ENCODE measurements at places on chromosomes 5 and 9.

DNA sequence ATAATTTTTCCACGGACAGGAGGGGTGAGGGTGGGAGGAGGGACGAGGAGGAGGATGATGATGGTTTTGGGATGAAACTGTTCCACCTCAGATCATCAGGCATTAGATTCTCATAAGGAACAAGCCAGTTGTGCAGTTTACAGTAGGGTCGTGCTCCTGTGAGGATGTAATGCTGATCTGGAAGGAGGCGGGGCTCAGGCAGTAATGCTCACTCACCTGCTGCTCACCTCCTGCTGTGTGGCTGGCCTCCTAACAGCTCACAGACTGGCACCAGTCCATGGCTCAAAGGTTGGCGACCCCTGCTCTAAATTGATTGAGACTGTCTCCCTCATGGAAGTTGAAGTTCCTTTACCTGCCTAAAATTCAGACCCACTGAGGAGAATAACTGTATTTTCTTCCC, 33.2 kb downstream of the ANKRA2 start:
- no peak for DNase-seq

DNA sequence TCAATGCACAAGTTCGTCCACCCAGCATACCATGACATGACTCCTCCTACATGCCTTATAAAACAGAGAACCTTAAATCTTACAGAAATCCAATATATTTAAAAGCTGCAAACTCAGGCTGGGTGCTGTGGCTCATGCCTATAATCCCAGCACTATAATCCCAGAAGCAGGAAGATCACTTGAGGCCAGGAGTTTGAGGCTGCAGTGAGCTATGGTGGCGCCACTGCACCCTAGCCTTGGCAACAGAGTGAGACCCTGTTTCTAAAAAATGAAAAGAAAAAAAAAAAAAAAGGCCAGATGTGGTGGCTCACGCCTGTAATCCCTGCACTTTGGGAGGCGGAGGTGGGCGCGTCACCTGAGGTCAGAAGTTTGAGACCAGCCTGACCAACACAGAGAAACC, 68.7 kb downstream of the MTMR12 start:
- DNase-seq = no peak

DNA sequence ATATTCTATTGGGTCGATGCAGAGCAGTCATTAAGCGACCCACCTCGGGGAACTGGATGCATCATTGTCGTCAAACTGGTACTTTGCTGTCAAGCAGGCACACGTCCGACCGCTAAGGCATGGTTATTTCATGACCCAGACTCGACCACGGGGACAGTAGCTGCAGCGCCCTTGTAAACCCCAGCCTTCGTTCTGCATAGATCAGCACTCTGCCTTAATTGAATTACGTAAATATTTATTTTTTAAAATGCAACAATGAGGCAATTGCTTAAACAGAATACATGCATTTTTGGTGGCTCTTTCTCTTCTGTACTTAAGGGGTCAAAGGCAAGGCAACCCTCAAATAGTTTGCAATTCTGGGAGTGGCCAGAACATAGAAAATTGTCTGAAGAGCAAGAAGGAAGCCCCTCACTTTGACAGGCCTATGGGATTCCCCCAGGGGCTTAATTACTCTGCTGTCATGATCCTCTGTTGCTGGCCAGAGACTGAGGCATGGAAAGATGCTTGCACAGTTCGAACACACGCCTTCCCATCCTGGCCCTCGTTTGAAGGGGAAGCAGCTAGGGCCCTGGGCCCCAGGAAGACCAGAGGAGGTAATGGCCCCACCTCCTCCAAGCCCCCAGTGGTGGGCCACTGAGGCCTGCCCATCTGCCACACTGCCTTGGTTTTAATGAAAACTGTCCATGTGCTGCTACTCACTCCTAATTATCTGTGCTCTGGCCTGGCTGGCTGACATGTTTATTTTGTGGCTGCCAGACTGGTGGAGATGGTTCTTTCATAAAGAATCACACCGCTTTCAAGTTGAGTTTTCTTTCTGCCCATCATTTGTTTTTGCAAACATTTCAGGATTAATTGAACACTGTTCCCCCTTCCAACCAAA, 169.7 kb upstream of the MAST4 start:
- no peak for DNase-seq

GRCh38 chr5:107621089-107621488, 49.6 kb downstream of the EFNA5 start:
- DNase-seq = no peak

GRCh38 chr9:114494776-114495569, 10.3 kb downstream of the WHRN start:
- DNase-seq = no peak

- no peak for DNase-seq
Measured at GRCh38 chr5:139468421-139468931, 2.3 kb upstream of the SMIM33 start.

DNA sequence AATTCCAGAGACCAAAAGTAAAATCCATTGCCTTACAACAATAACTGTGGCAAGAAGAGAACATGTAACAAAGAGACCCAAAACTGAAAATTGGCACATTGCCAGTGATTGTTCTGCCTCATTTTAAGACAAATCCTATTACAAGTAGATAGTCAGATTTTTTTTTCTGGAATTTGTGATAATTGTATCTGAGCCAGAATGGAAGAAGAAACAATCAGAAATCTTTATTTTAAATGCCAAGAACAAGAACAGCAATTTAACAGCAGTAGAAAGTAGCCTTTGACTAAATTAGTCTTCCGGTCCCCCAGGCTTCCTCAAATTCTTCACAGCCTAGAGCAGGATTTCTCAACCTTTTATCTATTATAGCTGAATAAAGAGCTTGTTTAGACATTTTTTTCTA, 106.7 kb upstream of the PTPN3 start:
- no peak for DNase-seq

DNA sequence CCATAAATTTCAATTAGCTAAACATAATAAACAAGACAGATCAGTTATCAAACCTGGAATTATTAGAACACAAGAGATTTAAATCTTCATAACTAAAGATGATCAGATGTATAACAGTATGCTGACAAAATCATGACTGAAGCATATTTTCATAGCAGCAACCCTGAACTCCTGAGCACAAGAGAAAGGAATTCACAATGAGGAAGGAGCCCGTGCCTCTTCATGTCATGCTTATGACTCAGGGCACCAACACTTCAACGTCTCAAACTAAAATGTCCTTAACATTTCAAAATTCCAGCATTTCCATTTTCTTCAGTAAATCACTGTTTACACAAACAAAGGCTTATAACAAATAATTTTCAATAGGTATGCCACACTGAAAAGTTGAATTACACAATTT, 6.7 kb downstream of the AP3B1 start:
- no peak for DNase-seq

DNA sequence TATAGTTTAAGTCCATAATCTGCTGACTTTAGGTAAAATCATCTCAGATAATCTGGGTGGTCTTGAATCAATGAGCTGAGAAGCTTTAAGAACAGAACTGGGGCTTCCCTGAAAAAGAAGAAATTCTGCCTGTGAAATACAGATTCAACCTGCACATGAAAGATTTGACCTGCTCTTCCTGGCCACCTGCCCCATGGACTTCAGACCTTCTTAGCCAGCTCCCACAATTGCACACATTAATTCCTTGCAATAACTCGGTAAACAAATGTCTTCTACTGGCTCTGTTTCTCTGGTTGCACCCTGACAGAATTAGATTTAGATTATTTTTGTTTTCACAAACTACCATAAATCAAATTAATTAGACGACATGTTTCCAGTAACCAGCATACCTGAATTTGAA, 2117.9 kb upstream of the C9orf72 start:
- no peak for DNase-seq

GRCh38 chr5:178330791-178331404, 98.3 kb upstream of the PHYKPL start:
- no peak for DNase-seq

DNA sequence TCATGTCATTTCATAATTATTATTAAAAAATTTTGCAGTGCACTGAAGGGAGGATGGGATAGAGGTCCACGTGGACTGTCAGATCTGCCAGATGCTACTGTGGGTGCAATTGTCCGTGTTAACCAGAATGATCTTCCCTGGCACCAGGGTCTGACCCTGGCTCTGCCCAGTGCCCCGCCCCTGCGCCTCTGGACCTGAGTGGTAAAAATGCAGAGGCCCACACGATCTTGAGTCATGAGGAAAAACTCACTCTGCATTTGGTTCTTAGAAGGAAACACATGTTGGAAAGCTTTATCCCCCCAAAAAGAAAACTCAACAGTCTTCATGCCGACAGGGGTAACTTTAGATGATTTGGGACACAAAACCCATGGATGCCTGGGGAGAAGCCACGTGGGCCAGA, 20.1 kb upstream of the BARX1 start:
- no peak for DNase-seq

DNA sequence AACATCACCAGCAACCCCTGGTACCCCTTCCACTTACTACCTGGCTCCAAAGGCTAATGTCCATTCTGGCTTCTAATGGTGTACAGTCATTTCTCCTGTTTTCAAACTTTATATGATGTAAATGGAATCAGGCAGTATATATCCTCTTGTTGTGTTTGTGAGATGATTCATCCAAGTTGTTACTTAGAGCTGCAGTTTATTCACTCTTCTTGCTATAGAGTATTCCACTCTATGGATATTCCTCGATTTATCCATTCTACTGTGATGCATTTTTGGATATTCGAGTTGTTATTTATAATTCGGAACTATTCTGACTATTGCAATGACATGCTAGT, 32.4 kb downstream of the IRF1 start:
- DNase-seq = no peak

GRCh38 chr5:5105531-5105930, 34.6 kb upstream of the ADAMTS16 start:
- DNase-seq = no peak

GRCh38 chr9:132168347-132168746, 6.5 kb downstream of the NTNG2 start:
- DNase-seq = peak; percentile 51

DNA sequence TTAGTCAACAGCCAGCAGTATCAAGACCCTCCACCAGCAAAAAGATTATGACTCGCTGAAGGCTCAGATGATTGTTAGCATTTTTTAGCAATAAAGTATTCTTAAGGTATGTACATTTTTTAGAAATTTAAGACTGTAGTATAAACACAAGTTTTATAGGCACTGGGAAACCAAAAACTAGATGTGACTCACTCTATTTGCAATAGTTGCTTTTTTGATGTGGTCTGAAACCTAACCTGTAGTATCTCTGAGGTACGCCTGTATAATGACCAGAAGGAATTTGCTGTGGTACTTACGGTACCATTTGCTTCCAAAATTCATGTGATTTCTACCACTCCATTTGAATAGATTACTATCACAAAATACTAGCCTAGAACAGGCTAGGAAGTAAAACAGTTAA, 60.8 kb downstream of the WDR41 start:
- no peak for DNase-seq

DNA sequence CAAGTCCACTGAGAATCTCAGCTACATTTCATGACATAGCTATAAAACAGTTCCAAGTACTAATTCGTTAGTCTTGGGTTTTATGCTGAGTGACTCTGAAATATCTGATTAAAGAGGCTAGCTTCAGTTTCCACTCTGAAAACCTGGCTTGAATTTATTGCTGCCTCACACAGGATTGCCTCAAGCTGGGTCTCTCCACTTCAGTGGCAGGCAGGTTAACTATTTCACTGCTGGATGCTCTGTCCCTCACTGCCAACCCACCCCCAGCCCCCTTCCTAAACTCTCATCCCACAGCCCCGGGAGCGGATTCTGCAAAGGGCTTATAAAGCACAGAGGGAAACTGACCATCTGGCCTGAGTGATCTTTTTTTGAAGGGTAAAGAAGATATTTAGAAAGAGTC, 318.3 kb downstream of the MLLT3 start:
- DNase-seq = no peak

DNA sequence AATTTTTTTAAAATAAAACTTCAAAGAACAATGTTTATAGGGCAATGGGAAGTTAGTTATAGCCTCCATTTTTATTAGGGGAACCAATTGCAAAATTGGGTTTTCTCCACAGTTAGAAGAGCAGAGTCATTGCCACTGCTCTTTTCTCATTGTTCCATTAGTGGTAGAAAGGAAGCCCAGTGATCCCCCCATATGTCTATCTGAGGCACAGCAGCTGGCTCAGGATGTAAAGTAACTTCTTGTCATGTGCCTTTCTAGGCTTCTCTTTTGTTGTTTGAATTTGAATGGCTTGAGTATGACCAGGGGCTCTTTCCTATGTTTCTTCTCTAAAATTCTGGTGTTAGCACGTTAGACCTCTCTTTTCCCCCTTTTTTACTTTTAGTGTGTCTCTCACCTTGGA, 61.2 kb downstream of the UBAP1 start:
- DNase-seq = no peak

- no peak for DNase-seq
Measured at GRCh38 chr9:135214054-135214640, 126.7 kb downstream of the OLFM1 start.

- DNase-seq = no peak
Measured at GRCh38 chr9:127144670-127145445, 22.4 kb upstream of the ANGPTL2 start.

DNA sequence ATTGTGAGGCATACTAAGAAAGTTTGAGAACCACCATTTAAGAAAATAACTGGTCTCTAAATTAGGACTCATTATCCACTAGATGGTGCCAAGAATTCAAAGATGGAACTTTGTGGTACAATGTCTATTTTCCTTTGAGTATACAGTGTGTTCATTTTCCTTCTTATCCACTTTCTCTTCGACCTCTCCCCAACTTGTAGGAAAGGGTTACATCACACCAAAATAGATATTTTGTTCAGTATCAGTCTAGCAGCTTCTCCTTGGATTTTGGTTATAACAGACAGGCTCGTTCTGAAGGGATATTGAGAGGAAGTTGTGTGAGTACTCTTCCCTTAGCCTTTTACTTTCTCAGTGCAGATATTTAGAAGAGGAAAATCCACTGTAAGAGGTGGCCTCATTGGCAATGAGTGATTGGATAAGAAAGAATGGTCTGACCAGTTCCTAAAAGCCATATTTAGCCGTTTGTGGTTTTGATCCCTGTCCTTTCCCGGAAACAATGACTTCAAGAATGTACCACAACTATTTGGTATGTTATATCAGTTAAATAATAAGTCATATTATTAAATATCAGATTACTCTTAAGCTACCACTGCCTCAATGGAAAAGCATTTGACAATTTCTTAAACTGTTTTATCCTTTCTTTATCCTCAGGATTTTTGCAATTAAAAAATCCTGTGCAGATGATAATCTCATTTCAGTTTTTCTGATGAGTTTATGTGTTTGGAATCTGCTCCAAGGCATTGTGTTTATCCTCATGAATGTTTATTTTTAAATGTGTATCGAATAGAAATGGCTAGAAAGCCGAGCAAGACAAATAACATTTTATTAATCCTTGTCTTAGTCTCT, 69.0 kb upstream of the GRAMD2B start:
- no peak for DNase-seq
